ENCODE measurements at places on chromosomes 7 and 10.

DNA sequence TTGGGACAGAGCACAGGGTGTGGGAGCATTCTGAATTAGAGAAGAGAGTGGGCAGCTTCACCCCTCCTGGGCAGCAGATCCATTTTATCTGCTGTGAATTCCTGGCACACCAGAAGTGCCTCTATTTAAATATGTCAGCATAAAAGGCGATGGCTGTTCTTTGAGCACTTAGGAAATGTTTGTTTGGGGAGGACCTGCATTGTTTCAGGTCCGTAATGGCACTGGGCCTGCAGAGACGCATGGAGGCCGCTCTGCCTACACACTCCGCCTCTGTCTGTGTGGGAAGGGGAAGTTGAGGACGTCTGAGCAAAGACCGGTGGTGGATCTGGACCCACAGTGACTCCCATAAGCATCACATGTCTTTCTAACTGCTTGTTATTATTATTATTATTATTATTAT lies 253.2 kb downstream of the CAMK1D start:
- no peaks in the 10 kb centered on the region for H3K27me3 ChIP-seq
- no peak overlapping the region for H3K4me3 ChIP-seq
- DNase-seq, result no peak
- peaks cover 20% of the 10 kb centered on the region for H3K36me3 ChIP-seq
- H3K27ac ChIP-seq, result peak overlapping the region; percentile 67

- no peak overlapping the region for H3K4me3 ChIP-seq
- H3K36me3 ChIP-seq, result no peaks in the 10 kb centered on the region
- no peak for DNase-seq
- H3K27me3 ChIP-seq, result peaks cover 2% of the 10 kb centered on the region
- H3K27ac ChIP-seq, result no peak overlapping the region
These were observed 32.1 kb downstream of the NRP1 start for GRCh38 chr10:33302208-33302829.

GRCh38 chr10:2427412-2427811 lies 639.9 kb upstream of the PFKP start:
- H3K27me3 ChIP-seq, result peaks cover 6% of the 10 kb centered on the region
- DNase-seq, result no peak
- H3K4me3 ChIP-seq, result no peak overlapping the region
- H3K4me1 ChIP-seq, result no peaks in the 10 kb centered on the region
- H3K27ac ChIP-seq, result no peak overlapping the region

DNA sequence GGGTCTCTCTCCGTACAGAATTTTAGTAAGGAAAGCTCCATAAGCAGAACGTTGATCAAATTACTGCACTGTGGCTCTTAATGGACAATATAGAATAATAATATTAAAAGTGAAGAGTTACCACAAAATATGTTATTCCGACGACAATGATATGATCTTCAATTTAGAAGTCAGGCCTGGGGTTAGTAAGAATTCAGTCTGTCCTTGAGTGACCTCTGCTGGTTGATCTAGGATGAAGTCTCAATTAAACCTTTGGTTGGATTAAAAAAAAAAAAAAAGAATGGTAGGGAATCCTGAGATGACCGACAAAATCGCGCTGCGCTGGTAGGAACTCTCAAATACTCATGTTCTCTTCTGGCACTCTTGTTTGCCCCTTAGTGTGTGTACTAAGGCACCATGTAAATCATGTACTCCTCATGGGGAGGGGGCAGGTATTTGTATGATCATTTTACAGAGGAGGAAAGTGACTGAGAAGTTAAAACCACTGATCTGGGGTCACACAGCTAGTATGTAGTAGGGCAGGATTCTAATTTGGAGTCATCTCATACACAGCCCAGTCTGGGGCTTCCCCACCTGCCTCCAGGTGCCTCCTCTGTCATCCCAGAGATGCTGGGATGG lies 161.3 kb upstream of the NPVF start:
- H3K27me3 ChIP-seq, result peaks cover 8% of the 10 kb centered on the region
- no peak for DNase-seq
- no peak overlapping the region for H3K27ac ChIP-seq
- H3K4me1 ChIP-seq, result no peaks in the 10 kb centered on the region
- no peaks in the 10 kb centered on the region for H3K36me3 ChIP-seq
- H3K4me3 ChIP-seq, result no peak overlapping the region

DNA sequence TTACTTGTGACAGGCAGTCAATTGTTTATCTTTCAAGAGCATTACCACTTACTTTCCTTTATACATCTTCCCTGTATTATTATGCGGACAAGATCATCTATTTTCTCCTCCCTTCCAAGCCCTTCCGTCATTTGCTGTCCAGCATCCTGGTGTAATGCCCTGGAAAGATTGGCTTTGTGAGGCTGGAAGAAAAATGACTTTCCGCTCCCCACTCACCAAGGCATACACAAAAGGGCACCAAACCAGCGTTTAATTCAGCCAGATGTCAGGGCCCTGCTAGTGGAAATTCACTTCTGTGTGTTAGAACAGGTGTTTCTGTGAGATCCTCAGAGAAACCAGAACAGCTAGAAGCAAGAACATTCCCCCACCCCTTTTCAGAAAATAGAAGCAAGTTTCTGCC lies 128.1 kb upstream of the NANOS1 start:
- peaks cover 9% of the 10 kb centered on the region for H3K27me3 ChIP-seq
- H3K36me3 ChIP-seq, result no peaks in the 10 kb centered on the region
- no peak for DNase-seq
- no peak overlapping the region for H3K27ac ChIP-seq
- no peak overlapping the region for H3K4me3 ChIP-seq

GRCh38 chr7:47408675-47409074 lies 173.2 kb downstream of the TNS3 start:
- H3K27ac ChIP-seq, result peak overlapping the region; percentile 9
- peaks cover 20% of the 10 kb centered on the region for H3K36me3 ChIP-seq
- no peak overlapping the region for H3K4me3 ChIP-seq

- peaks cover 9% of the 10 kb centered on the region for H3K4me1 ChIP-seq
- H3K4me3 ChIP-seq, result no peak overlapping the region
- peaks cover 10% of the 10 kb centered on the region for H3K27me3 ChIP-seq
- DNase-seq, result no peak
- H3K36me3 ChIP-seq, result peaks cover 4% of the 10 kb centered on the region
- H3K27ac ChIP-seq, result no peak overlapping the region
These were observed 103.9 kb upstream of the LEP start for GRCh38 chr7:128137181-128137580.

DNA sequence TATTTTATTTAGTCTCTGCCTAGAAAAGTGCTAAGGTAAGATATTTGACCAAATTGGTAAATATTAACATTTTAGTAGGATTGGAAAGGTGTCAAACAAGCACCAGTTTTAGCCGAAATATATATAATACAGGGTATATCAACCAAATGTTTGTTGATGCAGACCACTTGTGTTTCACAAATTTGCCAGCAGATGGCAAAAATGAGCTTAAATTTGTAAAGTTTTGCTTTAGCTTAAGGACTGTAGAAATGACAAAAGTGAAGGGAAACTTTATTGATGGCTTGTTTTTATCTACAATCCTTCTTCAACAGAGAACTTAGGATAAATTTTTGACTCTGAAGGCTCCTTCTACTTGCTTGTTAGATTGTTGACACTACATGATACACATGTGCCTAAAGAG lies 4.8 kb upstream of the POLR1F start:
- H3K36me3 ChIP-seq, result no peaks in the 10 kb centered on the region
- peak; percentile 44 for DNase-seq
- H3K4me1 ChIP-seq, result peaks cover 8% of the 10 kb centered on the region
- H3K27ac ChIP-seq, result peak overlapping the region; percentile 15

- peak overlapping the region; percentile 82 for H3K27ac ChIP-seq
- DNase-seq, result no peak
- no peaks in the 10 kb centered on the region for H3K27me3 ChIP-seq
- no peaks in the 10 kb centered on the region for H3K36me3 ChIP-seq
- no peak overlapping the region for H3K4me3 ChIP-seq
These were observed 4.8 kb upstream of the ADD3 start for GRCh38 chr10:110002801-110003523.

- DNase-seq, result no peak
- no peak overlapping the region for H3K27ac ChIP-seq
- no peaks in the 10 kb centered on the region for H3K36me3 ChIP-seq
- H3K4me1 ChIP-seq, result no peaks in the 10 kb centered on the region
- peaks cover 3% of the 10 kb centered on the region for H3K27me3 ChIP-seq
These were observed 257.2 kb upstream of the GLI3 start for GRCh38 chr7:42494199-42494710.

GRCh38 chr7:89927762-89928161 lies 226.5 kb upstream of the STEAP1 start:
- no peak for DNase-seq
- no peak overlapping the region for H3K4me3 ChIP-seq
- no peak overlapping the region for H3K27ac ChIP-seq
- no peaks in the 10 kb centered on the region for H3K36me3 ChIP-seq
- no peaks in the 10 kb centered on the region for H3K27me3 ChIP-seq

DNA sequence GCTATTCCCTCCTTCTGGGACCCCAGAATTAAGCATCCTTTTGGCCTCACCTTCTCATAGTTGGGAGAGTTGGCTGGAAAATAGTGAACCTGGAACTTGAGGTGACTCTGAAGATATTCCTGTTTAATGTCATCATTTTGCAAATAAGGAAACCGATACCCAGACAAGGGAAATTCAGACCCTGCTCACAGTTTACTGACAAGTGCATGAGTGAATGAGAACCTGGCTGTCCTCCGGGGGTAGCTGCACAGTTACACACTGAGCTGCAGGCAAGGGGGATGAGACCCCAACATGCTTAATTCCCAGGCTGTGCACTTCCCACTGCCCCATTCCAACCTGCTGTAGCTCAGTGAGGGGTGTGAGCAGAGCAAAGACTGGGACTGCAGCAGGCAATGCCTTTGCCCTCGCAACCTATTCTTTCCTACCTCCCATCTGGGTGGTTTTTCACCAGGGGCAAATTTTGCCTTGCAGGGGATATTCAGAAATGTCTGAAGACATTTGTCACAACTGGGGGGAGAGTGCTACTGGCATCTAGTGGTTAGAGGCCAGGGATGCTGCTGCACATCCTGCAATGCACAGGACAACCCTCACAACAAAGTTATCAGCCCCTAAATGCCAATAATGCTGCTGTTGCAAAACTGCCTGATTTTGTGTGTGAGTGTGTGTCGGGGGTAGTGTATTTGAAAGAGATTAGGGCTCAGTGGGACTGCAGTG lies 136.2 kb downstream of the SORCS3 start:
- no peak overlapping the region for H3K27ac ChIP-seq
- no peak for DNase-seq
- H3K4me1 ChIP-seq, result no peaks in the 10 kb centered on the region
- peaks cover 3% of the 10 kb centered on the region for H3K27me3 ChIP-seq

DNA sequence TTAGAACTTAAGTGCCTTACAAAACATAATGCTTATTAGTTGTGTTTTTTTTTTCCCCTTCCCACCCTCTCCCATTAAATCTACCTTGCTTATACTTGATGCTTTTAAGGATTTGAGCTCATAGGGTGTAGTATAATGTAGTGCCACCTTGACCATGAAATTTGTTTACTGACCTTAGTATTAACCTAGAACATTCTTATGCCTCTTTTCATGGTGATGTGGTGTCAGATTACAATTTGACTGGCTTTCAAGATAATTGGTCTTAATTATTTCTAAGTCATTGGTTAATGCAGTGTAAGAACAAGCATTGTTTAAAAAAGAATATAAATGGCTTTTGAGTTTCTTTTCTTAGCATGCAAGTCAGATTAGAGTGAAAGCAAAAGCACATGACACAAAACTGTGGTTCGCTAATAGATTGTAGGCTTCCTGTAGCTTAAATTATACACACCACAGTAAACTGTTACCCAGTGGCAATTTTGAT lies 61.8 kb downstream of the ADD3 start:
- H3K36me3 ChIP-seq, result peaks cover 10% of the 10 kb centered on the region
- peaks cover 47% of the 10 kb centered on the region for H3K4me1 ChIP-seq
- H3K27ac ChIP-seq, result peak overlapping the region; percentile 79
- H3K27me3 ChIP-seq, result no peaks in the 10 kb centered on the region
- no peak for DNase-seq

GRCh38 chr10:3812141-3812540 lies 27.1 kb upstream of the KLF6 start:
- no peak overlapping the region for H3K27ac ChIP-seq
- DNase-seq, result no peak
- H3K27me3 ChIP-seq, result no peaks in the 10 kb centered on the region
- peaks cover 27% of the 10 kb centered on the region for H3K4me1 ChIP-seq

DNA sequence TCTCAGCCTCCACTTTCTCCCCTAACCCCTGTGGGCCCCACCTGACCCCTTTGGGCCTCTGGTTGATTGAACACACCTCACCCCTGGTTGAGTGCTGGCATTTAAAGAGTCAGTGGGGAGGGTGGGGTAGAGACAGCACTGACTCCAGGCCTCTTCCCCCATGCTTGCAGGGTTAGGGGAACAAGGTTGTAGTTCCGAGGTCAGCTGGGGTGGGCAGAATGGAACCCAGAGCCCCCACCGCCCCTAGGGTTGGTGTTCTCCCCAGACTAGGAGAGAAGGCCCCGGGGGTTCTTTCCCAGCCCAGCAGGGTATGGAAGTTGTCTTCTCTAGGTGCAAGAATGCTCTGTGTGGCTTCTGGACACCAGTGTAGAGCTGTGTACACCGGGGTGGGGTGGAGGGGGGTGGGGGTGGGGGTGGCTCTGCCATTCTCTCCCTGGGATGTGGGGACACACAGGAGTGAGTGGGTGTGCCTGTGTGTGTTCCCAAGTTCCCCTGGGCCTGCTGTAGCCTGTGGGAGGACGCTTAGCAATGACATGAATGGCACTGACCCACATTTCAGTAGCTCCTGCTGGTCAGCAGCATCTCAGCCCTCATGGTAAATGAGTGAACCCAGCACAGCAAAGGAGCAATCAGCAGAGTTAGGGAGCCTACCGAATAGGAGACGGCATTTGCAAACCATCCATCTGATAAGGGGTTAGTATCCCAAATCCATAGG lies 33.6 kb downstream of the PRF1 start:
- no peak for DNase-seq
- peaks cover 9% of the 10 kb centered on the region for H3K4me1 ChIP-seq
- no peaks in the 10 kb centered on the region for H3K27me3 ChIP-seq
- H3K27ac ChIP-seq, result no peak overlapping the region

DNA sequence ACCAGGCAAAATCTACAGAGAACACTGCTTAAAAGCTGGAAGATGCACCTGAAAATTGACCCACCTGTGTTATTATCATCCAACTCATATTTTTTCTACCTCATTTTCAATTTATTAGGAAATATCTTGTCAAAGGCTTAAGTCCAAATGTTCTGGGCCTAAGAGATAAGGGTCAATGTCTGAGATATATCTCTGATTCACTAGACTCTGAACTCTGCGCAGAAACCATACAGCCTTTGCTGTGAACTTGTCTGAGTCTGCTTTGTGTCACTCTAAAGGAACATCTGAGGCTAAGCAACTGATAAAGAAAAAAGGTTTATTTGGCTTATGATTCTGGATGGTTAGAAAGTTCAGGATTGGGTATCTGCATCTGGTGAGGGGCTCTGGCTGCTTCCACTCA lies 3.7 kb downstream of the PON1 start:
- peaks cover 10% of the 10 kb centered on the region for H3K27me3 ChIP-seq
- H3K4me3 ChIP-seq, result no peak overlapping the region
- H3K36me3 ChIP-seq, result no peaks in the 10 kb centered on the region
- no peak for DNase-seq
- no peak overlapping the region for H3K27ac ChIP-seq

- no peaks in the 10 kb centered on the region for H3K36me3 ChIP-seq
- H3K27ac ChIP-seq, result no peak overlapping the region
- no peak overlapping the region for H3K4me3 ChIP-seq
- no peaks in the 10 kb centered on the region for H3K27me3 ChIP-seq
These were observed 32.2 kb downstream of the PLXDC2 start for GRCh38 chr10:19848226-19848985.

GRCh38 chr7:2175091-2175490 lies 57.7 kb downstream of the MAD1L1 start:
- no peaks in the 10 kb centered on the region for H3K27me3 ChIP-seq
- H3K4me3 ChIP-seq, result no peak overlapping the region
- H3K4me1 ChIP-seq, result peaks cover 4% of the 10 kb centered on the region
- peaks cover 32% of the 10 kb centered on the region for H3K36me3 ChIP-seq
- no peak overlapping the region for H3K27ac ChIP-seq

Data from memory B cell (primary cell).